Kidney epithelial cell (primary cell): ENCODE measurements at places on chromosomes 6 and 20. TPM values are rescaled to one million over a fixed set of nuclear protein-coding genes. Genes with fewer than 3 reads are reported as not detected.

- DNase-seq, result no peak
Measured at GRCh38 chr20:17796091-17796563, 96.4 kb downstream of the BANF2 start.

- DNase-seq, result no peak
Measured at GRCh38 chr6:2623295-2623694, 127.4 kb downstream of the MYLK4 start.

The FAM209B gene
- 0.48 TPM in 1 of 2 replicates, not detected in the other for total RNA-seq

- no peak for DNase-seq
Measured at GRCh38 chr6:154473324-154473723, 37.2 kb downstream of the CNKSR3 start.

GRCh38 chr6:27213544-27214125 lies 33.9 kb upstream of the PRSS16 start:
- DNase-seq, result no peak

The MPC1 gene
- total RNA-seq, result 20.3 and 27.9 TPM in 2 replicates

GRCh38 chr20:31890646-31891045 lies 20.2 kb downstream of the TTLL9 start:
- DNase-seq, result no peak

The OR12D3 gene
- not detected in 2 replicates for total RNA-seq

- no peak for DNase-seq
Measured at GRCh38 chr20:32206760-32207625, 550 bp downstream of the PLAGL2 start.

DNA sequence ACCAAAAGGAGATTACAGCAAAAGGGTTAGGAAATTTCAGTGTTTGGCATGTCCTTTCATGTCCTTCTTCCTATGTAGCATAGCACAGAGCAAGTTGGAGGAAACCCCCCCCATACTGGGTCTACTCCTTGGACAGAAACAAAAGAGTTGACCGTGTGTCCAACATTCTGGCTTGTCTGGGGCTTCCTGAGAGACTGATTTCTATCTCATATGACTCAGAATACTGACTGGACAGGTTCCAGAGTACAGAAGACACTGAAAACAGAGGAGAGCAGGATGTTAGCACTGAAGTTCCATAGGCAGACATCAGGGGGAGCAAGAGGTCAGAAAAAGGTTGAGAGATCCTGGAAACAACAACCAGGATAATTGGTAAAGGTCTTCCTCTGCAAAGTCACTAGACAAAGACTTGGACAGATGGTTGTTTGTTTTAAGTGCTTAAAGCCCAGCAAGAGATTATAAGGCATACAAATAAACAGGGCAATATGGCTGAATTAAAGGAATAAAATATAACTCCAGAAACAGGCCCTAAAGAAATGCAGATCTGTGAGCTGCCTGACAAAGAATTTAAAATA lies 48.4 kb downstream of the USP49 start:
- DNase-seq, result peak; percentile 65

GRCh38 chr6:53734473-53735299 lies 60.1 kb upstream of the LRRC1 start:
- peak; percentile 85 for DNase-seq

The GLP1R gene
- total RNA-seq, result 0.17 TPM in 1 of 2 replicates, not detected in the other

DNA sequence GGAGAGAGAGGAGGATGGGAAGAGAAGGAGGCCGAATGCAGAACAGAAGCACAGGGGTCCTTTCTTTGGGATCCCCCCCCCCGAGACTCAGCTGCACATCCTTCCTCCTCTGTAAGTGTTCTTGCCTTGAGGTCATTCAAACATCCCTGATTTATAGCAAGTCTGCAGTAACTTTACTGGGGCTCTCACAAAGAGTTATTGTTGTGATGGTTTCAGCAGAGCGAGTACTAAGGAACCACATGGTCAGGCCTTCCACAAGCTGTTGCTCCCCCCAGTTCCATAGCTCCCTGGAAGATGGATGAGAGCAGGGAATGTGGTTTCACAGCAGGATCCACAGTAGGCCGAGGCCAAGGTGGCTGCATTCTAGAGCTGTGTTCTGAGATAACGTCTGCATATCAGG lies 351.4 kb upstream of the CDH4 start:
- no peak for DNase-seq

The CEP57L1 gene
- total RNA-seq, result 15.6 and 16.7 TPM in 2 replicates

DNA sequence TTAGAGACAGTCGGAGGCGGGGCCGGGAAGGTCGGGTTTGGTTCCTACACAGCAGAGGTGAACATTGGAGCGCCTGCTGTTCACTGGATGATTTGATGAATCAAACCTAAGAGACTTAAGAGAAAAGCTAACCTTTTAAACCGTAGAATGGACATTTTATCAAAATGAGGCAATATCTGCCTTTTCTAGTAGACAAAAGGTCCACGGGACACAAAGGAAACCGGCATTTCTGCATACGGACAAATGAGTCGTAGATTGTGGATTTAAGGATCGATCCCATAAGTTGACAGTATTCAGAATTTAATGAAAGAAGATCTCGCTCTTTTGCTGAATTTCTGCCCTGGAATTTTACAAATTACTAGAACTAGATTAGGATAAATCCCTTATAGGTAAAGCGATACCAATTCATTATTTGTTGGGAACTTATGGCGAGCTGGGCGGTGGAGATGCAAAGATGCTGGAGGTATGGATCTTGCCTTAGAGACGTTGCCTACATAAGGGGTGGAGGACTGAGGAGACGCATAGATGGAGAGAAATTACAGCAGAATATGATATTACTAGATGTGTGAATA lies 400 bp downstream of the PAK1IP1 start:
- DNase-seq, result no peak

DNA sequence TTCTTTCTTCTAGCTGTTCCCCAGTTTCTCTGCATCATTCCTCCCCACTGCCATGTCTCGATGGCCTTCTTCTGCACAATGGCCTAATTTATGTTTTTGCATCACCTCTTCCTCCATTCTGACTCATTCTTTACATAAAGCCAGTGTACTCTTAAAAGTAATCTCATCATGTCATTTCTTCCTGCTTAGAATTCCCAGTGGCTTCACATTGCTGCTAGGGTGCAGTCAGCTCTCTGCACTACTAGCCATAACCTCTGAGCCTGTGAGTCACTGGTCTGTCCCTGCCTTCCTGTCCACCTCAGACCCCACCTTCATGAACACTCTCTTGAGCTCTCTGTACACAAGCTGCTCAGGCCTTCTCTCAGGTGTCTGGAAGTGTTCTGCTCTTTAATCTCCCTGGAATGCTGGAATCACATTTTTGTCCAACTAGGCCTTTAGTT lies 24.1 kb upstream of the TRIM27 start:
- DNase-seq, result no peak

DNA sequence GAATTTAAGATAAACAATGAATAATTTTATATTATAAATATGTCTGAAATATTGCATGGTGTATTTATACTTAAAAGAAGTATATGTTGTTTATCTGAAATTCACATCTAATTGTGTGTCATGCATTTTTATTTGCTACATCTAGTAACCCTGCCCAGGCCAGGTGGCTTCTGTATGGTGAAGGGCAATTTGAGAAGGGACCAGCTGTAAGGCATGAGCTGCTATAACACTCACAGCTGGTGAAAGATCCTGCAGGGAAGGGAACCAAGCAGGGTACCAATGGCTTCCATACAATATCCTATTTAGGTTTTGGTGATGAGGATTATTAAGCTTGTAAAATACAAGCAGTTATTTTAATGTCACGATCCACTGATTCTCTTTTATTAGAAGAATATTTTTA lies 921.8 kb upstream of the GJE1 start:
- no peak for DNase-seq

DNA sequence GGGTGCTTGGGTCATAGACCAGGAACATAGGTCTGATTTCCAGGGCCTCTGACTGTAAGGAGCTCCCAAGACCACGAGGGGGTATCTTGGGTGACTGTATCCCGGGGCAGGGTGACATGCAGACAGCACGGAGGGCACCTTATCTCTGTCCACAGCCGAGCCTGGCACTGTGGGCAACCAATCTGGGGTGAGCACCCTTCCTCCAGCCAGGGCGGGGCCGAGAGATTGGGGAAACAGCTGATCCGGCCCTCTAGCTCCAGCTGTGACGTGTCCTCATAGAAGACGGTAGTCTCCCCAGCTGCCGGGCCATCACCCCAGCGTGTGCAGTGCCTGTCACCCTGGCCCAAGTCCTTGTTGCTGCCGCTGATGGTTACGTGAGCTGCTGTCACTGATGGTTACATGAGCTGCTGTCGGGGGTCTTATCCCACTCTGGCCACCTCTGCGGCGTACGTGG lies 139.6 kb upstream of the RNF24 start:
- DNase-seq, result no peak

GRCh38 chr6:37531437-37532036 lies 31.8 kb upstream of the CCDC167 start:
- DNase-seq, result no peak

The FRMD1 gene
- not detected in 2 replicates for total RNA-seq

- no peak for DNase-seq
Measured at GRCh38 chr6:101572627-101573026, 179.1 kb downstream of the GRIK2 start.

DNA sequence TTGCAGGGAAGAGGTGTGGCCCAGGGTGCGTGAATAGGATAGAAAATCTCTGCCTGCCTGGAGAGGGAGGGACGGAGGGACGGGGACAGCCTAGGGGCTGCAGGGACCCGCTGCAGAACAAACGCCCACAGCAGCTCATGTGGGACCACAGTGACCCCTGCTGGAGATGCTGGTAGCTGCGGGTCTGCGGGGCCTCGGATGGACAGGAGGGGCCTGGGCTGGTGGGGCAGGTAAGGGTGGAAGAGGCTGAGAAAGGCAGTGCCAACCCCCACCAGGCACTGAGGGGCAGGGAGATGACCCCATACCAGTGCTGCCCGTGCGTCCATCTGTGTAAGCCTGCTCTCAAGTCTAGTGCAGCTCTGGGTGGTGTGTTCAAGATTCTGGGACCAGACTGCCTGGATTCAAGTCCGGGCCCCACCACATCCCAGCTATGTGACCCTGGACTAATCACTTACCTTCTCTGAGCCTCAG lies 39.4 kb downstream of the KIAA1755 start:
- no peak for DNase-seq

DNA sequence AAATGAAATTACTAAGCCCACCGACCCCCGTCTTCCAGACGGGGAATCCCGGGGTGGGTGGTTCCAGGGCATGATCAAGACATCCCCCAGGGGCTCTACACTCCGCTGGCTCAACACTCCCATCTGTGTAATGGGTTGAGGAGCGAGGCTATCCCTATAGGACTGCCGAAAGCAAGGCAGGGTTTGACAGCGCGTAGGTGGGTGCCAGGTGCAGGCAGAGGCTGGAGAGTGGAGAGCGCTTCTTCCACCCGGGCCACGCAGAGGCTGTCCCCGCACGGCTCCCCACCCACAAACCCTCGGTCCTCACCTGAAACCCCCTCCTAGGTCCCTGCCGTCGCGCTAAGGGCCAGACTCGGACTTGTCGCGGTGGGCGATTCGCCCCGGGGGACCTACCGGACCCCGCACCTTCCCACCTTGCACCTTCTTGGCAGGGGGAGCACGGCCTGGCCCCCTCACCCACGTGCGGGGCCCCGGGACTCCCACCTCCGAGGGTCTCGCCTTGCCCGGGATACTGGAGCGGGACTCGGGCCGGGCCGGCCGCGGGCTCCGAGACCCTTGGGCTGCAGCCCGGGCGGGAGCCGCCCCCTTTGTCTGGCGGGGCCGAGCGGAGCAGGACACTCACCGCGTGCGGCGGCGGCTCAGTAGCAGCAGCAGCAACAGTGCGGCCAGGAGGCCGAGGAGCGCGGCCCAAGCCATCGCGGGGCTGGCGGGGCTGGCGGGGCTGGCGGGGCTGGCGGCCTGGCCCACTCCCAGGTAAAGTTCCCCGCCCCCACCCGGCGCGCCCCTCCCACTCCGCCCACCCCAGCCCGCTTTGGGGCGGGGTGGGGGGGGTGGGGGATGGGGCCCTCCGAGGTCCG lies at the start of gene PTGIS:
Gene PTGIS (minus strand): TSS at position 717 of the 857 bp plus-strand sequence. CDS start 21 bp downstream, at position 696.
- DNase-seq, result no peak

DNA sequence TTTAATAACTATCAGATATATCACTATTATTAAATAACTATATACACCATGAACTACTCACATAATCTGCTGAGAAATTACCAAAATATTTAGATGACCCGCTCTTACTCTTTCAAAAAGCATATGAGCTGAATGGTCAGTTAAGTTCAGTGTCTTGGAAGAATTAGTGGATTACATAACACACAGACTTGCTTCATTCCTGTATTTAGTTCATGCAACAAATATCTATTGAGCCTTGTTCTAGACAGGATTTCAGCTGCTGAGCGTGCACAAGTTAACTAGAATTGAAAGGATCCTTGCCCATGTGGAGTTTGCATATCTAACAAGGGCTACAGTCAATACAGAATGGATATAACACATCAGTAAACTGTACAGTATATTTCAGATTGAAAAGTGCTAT lies 566.2 kb downstream of the CBLN4 start:
- DNase-seq, result no peak

DNA sequence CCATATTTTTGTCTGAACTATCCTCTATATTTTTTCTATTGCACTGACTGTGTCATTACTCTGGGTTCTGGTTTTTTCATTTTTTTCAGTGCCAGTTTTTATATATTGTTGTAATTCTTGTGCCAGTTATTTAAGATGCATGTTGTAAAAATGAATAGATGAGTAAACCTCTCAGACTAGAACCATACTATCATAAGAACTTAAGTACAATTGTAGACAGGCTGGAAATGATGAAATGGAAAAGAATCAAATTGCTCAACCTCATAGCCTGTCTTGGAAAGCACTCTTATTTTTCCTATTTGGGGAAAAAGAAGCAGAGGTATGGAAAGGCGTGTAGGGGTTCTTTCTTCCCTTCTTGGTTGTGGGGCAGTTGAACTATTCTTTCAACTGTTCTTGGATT lies 30.2 kb downstream of the PANK2 start:
- DNase-seq, result no peak

DNA sequence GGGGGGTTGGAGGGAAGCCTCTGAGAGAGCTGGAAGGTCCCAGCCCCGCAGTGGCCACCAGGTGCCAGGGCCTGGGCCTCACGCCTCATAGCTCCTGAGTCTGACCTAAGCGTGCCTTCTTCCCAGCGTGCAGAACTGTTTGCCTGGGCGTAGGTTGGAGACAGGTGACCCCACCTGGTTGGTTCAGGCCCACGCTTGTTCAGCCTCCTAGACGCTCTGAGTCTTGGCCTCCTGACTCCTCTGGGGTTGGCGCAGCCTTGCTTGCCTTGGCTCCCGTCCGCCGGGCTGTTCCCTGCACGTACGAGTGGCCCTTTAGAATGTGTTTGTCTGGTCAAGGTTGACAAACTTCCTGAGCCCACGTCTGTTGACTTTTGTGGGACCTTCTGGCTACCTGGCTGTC lies 70.8 kb downstream of the EYA2 start:
- no peak for DNase-seq

The OGFRL1 gene
- 48.5 and 48.7 TPM in 2 replicates for total RNA-seq

DNA sequence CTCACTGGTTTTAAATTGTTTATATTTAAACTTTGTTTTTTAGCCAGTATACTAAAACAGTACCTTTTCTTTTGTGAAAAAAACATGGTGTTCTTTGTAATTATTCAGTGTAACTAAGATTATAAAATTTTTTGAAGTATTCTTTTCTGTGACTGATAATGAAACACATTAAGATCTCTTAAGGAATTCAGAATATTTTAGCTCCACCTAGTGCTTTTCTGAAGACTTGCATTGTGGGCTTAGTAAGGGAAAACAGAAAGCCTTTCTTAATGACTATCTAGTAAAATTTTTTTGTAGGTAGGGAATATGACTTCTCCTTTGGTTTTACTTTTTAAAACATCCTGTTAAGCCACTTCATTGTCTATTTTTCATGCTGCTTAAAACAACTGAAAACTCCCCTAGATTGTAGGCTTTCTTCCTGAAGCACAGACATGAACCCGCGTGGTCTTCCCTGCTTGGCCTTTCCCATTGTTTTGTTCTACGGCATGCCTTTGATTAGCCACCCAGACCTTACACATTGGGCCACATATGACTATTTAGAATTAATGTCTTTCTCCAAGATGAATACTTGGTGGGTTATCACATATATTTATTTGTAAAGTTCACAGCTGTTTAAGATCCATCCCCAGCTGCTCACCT lies 72.1 kb downstream of the AFDN start:
- no peak for DNase-seq
